ENCODE measurements at places on chromosomes 12 and 14.

GRCh38 chr14:69720912-69721311 lies 46.0 kb upstream of the SRSF5 start:
- DNase-seq: no peak

DNA sequence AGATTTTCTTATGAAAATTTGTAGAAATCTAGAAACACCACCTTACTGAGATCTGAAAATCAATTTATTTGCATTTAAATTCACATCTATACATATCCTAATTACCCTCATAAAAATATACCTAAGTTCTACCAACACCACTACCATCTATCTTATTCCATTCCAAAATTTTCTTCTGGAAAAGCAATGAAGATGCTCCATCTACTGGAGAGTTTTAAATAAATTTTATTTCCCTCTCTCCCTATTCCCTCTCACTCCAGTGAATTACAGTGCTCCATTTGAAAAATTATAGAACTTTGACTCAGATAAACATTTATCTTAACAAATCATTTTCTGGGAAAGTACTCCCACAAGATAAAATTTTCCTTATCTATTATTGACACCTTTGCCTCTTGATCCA lies 2.3 kb upstream of the C14orf39 start:
- no peak for DNase-seq

DNA sequence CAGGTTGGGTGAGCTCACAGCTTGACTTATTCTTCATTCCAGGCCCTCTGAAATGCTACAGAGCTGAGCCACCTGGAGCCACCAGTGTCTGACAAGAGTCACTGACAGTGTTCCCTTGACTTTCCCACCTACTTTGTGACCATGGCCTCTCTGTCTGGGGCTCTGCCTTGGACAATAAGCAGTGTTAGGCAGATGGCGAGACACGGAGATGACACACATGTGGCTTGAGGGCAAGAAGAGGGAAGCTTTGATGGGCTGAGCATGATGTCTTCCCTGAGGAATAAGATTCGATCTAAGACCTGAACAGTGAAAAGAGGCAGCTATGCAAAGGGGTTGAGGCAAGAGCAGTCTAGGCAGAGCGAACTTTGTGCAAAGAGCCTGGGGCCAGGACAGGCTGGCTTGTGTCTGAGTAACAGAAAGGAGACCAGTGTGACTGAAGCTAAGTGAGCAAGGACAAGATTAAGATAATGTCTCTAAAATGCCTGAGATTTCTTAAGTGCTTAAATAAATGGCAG lies 105.5 kb downstream of the NUAK1 start:
- no peak for DNase-seq

- no peak for DNase-seq
These were observed 58.2 kb downstream of the KIF26A start for GRCh38 chr14:104196461-104197140.

GRCh38 chr14:93044556-93044955 lies 71.2 kb downstream of the ITPK1 start:
- no peak for DNase-seq

DNA sequence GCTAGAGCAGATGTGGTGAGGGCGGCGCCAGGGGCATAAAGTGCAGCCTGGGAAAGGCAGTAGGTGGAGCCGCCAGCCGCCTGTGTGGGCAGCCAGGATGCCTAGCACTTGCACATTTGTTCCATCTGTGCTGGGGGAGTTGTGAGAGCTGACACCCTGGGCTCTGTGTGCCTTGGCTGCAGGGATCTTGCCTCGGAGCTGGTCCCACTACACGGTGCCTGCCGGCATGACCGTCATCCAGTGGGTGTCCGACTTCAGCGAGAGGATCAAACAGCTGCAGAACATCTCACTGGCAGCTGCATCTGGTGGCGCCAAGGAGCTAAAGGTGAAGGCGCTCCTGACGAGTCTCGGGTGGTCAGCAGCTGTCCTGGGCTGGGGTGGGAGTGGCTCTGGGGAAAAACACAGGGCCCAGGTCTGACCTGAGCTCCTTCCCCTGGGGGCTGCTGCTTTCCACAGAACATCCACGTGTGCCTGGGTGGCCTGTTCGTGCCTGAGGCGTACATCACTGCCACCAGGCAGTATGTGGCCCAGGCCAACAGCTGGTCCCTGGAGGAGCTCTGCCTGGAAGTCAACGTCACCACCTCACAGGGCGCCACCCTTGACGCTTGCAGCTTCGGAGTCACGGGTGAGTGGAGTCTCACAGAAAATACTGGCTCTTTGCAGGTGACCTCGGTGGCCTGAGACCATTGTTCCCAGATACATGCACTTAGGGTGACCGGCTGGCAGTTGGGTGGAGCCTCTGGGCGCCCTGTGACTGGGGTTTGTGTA lies 37.4 kb downstream of the HSP90AA1 start:
- no peak for DNase-seq

DNA sequence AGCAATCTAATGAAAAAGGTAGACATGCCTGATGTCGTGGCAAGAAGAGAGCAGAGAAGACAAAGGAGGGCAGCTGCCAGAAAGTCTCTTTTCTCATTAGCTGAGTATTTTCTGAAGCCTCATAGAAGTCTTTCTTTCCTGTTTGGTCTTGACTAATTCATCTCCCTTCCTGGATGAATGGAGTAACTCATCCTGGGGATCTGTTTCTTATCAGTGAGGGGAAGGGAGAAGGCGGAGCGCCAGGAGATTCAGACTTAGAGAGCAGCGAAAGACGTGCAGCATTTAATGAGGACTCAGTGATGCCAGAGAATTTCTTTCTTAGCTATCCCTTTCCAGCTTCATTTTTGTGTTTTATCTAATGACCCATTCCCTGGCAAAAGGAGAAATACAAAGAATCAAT lies 89.4 kb downstream of the SLC15A4 start:
- DNase-seq: no peak

DNA sequence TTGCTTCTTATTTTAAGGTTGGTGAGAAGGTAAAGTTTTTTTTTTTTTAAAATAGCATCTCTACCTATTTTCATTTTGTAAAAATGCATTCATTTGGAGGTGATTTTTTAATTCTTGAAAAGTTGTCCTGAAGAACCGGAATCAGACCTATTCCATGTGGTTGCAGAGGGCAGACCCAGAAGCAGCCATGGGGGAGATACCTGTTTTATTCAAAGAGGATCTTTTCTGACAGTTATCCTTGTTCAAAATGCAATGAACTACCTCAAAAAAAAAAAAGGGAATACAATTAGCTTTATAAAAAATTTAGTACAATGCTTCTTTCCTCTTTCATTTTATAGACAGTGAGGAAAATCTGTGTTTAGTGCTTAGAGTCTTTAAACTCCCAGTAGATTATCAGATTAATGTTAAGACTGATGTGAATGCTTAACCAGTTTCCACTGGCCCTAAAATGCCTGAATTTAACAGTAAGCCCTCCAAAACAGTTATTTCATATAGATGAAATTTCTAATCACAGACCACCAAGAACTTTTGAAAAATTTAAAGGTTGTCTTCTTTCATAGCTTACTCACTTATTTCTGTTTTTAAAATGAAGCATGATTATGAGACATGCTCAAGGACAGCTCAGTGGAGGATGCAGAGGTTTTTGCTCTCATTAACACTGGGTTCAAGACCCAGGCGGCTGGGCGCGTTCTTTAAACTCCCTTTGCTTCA lies 8.6 kb upstream of the NEMF start:
- no peak for DNase-seq

DNA sequence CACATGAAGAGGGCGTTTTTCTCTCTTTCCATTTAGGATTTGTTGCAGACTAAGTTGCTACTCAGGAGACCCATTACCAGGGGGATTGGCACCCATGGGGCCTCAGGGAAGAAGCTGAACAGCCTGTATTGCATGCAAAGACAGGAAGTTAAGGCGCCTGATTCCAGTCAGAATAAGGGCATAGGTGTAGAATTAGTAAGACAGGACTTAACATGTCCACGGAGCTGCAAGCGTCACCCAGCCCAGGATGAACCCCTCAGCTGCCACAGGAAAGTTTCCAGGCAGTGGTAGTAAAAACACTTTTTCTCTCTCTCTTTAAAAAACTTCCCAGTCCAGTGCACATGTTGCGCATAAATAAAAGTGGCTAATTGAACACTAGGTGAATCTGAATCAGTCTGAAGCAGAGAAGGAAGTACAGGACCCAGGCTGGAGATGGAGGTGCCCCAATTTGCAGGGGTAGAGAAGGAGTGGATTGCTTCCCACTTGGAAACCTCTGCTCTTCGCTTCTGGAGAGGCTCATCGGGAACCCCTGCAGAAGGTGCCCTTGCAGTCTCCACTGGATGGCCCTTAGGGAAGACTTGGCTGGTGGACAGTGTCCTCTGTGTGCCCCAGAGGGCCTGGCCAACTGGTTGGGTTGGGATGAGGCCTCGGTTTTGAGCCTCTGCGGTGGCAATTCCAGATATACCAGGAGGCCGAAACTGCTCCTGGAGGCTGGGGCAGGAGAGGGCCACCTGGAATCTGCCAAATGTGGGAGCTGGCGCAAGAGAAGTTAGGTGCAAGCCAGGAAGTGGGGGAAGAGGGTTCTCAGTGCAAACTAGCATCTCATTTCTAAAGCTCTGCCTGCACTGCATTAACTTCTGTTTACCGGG lies 10.7 kb upstream of the TBX3 start:
- no peak for DNase-seq

- no peak for DNase-seq
These were observed 370.5 kb downstream of the TRHDE start for GRCh38 chr12:72642706-72643105.

DNA sequence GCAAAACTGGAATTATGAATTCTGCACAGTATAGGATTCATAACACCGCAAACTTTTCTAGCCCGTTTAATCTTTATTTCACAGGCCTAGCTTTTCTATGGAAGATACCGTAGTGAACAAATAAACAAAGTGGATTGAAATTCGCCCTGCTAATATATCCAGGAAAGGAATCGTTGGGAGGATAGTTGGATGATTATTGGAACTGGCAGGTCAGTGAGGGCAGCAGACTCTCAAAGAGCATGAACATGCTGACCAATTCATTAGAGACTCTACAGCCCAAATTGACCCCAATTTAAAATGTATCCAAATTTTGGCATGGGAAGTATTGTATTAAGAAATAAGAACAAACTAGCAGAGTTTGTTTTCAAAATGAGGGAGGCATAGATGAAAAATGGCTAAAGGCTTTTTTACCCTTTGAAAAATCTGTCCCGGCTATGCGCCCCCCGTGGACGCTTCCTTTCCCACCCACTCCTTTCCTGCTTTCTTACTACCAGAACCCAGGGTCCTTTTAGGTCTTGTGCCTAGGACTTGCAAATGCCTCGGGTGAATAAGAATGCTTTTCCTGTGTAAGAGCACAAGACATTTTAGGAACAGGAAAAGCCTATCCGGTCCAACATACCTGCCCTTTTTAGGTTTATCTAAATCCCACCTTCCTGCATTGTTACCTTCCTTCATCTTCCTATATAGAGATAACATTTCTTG lies 84.6 kb upstream of the PTPRB start:
- no peak for DNase-seq

DNA sequence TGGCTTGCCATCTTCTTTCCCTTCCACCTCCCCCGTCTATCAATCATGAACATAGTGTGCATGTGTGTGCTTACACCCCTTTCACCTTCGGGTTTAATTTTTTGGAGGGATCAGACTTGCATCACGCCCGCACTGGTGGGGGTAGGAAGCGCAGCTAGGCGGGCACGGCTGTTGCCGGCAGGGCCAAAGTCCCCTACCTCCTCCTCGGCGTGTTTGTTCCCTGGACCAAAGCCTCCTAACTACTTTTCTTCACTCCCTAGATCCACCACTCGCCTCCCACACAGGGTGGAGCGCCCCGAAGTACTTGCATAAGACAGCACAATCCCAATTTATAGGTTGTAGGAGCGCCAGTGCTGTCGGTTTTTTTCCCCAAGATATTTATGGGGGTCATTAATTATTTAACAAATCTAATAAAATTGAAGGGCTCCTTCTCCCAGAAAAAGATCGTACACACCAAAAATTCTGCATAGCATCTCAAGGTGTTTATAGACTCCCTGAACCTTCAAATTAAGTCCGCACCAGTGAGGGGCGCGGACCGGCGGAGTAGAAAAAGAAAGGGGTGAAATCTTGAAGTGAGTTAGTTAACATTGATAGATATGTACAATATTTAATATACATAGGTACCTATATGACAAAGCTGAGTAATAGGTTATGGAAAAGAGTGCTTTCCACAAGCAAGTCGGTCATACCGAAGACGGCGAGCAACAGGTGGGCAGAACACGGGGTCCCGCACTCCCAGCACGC lies 717 bp downstream of the PKP2 start:
- no peak for DNase-seq

DNA sequence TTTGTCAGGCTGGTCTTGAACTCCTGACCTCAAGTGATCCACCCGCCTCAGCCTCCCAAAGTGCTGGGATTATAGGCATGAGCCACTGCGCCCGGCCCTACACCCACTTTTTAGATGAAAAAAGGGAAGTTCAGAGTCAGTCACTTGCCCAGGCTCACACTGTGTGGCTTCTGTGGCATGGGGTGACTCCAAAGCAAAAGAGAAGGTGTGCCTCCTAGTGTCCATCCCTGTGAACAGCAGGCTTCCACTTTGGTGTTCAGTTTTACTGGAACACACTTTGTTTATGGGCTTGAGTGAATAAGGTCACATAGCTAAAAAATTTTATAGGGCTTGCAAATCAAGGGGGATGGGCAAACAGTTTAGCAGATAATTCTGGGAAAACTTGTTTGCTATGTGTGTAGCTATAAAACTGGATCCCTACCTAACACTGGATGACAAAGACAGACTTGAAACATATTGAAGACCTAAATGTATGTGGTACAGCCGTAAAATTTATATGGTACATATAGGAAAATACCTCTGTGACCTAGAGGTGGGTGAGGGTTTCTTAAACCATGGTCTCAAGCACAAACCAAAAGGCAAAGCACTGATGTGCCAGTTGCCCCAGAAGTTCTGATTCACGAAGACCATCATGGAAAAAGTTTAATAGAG lies 54.9 kb downstream of the EID3 start:
- DNase-seq: peak; percentile 70

DNA sequence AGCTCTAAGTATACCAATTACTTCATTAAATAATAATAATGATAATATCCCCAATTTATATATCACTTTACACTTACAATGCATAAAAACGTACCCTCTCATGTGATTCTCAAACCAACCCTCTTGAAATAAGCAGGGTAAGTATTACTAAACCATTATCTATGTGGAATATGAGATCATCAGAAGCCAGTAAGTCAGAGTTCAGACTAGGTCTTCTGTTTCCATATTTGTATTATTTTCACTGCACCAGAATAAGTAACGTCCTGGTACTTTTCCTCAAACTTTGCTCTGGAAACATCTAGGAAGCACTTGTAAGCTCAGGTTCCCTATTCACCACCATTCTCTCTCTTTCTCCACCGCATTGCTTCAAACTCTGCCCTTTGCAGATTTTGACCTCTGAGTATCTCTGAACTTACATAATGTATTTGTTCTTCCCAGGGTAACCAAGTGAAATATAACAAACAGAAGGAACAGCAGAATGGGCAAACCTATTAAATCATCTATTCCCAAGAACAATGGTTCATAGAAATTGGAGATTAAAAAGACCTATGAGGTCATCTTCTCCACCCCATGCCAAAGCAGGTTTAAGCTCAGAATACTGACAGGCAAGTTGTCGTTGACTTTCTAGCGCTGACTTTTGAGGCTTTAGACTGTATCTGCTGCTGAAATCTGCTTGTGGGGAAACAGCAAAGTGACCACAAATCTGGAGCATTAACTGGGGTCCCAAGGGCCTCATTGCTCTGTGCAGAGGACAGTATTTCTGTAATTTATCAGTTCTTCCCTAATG lies 161.3 kb upstream of the FAR2 start:
- DNase-seq: no peak
